ENCODE measurements at places on chromosomes 5 and 9.

GRCh38 chr5:8553364-8553763, 684.4 kb downstream of the MTRR start:
- no peak for DNase-seq

DNA sequence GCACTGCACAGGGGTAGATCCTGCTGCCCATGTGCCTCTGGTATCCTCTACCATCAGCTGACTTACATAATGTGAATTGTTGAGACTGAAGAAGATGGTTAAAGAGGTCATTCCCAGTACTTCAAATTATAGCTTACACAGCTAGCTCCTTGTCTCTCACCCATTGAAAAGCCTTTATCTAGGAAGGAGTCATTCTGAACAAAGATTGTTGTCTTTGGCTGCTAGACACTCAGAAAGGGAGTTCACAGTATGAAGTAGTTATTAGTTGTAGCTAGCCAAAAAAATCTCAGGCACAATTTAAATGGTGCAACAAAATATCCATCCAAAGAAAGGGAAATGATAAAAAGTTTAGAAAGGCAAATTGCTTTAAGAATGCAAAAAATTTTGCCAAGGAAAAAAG, 102.0 kb upstream of the NREP start:
- DNase-seq = no peak

DNA sequence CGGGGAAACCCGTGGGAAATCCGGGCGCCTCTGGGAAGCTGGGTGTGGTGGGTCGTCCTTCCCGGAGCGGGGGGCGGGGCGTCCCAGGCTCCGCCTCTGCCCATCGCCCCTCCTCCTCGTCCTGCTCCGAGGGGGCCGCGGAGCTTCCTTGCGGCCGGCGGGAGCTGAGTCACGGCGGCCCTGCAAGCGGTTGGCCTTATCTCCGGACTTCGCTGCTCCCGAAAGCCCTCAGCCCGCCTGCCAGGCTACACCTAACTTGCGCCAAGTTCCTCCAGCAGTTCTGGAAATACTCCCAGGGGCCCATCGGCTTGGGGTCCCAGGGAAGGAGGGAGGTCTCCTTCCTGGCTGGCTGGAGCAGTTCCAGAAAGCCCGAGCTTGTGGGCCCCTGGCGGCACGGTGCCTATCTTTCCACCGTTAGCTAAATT, 54.1 kb upstream of the CDKN2AIPNL start:
- DNase-seq = no peak

- DNase-seq = no peak
These were observed 90.3 kb upstream of the NREP start for GRCh38 chr5:111847052-111847925.

DNA sequence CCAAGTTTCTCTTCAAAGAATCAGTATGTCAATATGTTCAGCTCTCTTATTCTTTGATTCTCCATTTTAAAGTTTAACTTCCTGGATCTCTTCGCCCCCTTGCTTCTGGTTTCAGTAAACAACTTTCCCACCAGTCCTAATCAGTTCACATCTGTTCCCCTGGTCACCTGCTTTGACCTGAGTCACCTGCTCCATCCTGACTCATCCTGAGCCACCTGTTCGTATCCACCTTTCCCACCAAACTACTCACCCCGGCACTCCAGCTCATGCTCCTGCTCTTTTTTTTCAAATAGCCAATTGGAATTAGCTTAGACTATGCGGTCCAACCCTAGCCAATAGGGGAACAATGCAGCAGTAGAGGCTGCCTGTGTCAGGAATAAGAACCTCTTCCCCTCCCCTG, 23.6 kb upstream of the CSF1R start:
- DNase-seq = no peak

DNA sequence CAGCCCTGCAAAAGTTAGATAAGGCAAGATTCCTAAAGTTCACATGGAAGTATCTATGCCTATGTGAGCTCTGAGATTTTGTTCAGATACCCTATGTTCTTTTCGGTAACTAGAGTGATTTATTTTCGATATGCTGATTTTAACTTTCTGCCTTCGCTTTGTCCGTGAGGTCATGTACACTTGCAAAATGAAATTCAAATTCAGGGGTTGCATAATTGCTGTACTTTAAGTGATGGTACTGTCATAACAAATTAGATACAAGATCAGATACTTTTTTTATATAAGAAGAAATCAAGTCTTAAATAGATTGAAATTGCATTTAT, 350 bp upstream of the ECPAS start:
- no peak for DNase-seq

DNA sequence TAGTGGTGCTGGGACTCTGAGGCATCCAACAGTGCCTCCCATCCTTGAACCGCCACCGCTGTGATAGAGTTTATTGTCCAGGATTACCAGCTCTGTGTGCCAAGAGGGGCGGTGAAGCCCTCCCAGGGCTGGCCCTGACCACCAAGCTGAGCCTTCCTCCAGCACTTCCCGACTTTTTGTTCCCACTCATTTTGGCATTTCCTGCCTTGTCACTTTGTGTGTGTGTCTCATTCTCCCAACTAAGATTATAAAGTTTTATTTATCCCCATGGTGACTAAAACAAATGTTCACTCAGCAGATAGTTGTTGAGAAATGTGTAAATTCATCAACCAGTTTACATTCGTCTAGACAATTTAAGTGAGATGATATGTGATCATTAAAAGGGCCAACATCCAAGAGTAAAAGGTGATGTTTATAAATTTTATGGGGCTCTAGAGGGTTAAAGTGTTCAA, 2.5 kb downstream of the F2R start:
- DNase-seq = no peak

DNA sequence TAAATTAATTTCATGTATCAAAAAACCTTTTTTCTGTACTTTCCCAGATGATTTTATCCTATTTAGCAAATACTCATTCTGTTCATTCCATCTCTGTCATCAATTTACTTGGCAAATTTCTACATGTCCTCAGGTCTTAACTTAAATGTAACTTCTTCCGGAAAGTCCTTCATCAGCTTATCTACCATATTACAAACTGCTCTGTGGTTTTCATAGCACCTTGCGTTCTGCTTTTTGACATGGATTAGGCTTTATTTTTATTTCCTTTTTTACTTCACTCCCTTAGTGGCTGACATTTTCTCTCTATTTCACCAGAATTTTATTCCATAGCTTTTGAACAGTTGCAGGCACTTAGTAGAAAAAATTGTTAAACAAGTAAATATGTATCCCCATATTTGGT, 1040.8 kb downstream of the TAF11L14 start:
- DNase-seq = no peak

DNA sequence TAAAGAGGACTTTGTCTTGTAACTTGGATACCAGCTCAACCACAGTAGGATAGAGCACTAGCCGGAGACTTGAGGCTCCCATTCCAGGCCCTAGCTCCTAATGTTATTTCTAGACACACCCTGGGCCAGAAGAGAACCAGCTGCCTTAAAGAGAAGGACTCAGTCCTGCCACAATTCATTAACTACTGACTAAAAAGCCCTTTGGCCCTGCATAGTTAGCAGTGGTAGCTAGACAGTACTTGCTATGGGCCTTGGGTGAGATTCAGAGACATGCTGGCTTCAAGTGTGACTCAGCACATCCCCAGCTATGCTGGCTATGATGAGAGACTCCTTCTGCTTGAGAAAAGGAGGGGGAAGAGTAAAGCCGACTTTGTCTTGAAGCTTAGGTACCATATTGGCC, 47.3 kb downstream of the TMEM167A start:
- no peak for DNase-seq

DNA sequence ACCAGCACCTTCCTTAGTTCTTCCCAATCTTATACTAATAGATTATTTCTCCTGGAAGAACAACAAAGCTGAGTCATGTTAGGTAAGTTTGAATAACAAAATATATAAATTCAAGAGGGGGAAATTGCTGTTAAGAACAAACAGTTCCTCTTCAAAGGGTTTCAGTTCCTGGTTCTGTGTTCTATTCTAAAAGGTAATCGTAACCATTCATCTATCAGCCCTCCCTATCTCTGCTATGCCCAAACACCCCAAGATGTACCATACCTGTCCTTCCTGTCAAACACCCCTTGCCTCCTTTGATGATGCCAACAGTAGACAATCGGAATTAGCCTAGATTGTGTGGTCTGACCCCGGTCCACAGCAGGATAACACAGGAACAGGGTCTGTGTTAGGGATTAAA, 4.2 kb upstream of the RNF180 start:
- no peak for DNase-seq

DNA sequence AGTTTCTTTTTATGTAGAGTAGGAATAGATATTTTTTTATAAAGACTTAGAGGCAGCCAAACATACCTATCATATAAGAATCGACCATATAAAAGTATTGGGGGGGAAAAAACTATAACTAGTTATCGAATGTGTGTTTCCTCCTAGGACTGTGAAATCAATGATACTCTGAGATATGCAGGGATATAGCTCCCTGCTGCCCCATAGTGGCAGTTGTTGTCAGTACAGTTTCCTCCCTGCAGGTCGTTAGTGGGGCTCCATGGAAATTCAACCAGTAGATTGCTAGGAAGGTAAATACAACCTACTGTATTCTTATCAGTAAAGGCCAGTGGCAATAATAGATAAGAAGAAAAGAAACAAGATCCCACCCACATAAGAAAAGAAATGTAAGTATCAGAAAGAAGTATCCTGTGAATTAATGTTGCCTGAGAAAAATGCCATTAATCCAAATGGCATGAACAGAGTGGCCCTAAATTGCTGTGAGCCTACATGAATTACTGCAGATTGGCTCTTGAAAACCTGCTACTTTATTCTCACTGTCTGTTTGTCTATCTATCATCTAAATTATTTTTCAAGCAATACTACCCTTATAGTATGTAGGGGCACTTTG, 136.9 kb upstream of the FBN2 start:
- DNase-seq = no peak

GRCh38 chr5:179154991-179155955, 95.1 kb downstream of the ZNF354C start:
- no peak for DNase-seq

GRCh38 chr9:80890124-80890523, 799.2 kb downstream of the TLE1 start:
- DNase-seq = no peak

DNA sequence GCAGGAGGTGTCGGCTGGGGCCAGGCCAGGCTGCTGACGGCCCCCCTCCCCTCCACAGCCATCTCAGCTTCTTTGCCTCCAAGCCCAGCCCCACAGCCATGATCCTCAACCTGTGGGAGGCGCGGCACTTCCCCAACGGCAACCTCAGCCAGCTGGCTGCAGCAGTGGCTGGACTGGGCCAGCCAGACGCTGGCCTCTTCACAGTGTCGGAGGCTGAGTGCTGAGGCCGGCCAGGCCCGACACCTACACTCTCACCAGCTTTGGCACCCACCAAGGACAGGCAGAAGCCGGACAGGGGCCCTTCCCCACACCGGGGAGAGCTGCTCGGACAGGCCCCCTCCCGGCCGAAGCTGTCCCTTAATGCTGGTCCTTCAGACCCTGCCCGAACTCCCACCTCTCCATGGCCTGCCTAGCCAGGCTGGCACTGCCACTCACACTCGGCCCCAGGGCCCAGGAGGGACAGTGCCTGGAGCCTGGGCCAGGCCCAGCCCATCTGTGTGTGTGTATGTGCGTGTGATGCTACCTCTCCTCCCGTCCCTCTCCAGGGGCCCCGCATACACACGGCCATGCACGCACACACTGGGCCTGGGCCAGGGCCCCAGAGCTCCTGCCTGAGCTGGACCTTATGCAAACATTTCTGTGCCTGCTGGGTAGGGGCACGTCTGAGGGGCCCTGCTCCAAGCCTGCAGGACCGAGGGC, 19.3 kb downstream of the HK3 start:
- no peak for DNase-seq

- DNase-seq = no peak
These were observed 34.1 kb downstream of the BNIP1 start for GRCh38 chr5:173178369-173178910.
